Activated T-cell treated with anti-CD3 and anti-CD28 coated beads, Interleukin-2, amount 50 U/mL, for 72 hours (primary cell): ENCODE measurements at places on chromosomes 5 and 9. TPM values are rescaled to one million over a fixed set of nuclear protein-coding genes. Genes with fewer than 3 reads are reported as not detected.

INSYN2B gene
- not detected for total RNA-seq

- no peak for DNase-seq
Observed at GRCh38 chr5:116296335-116297072, 211.7 kb downstream of the COMMD10 start.

RFK gene
- 9.6 TPM for total RNA-seq

- DNase-seq, result no peak
Observed at GRCh38 chr9:130186839-130187522, 14.8 kb downstream of the NCS1 start.

ZBTB6 gene
- total RNA-seq, result 10.0 TPM

GRCh38 chr9:92232190-92232589 is 61.3 kb downstream of the IARS1 start:
- DNase-seq, result no peak

- DNase-seq, result no peak
Observed at GRCh38 chr5:156556666-156557406, 229.9 kb downstream of the SGCD start.

CCNO gene
- 0.19 TPM for total RNA-seq

GRCh38 chr5:59704936-59705335 is 188.6 kb downstream of the PDE4D start:
- no peak for DNase-seq

SLC25A2 gene
- total RNA-seq, result 0.63 TPM

DNA sequence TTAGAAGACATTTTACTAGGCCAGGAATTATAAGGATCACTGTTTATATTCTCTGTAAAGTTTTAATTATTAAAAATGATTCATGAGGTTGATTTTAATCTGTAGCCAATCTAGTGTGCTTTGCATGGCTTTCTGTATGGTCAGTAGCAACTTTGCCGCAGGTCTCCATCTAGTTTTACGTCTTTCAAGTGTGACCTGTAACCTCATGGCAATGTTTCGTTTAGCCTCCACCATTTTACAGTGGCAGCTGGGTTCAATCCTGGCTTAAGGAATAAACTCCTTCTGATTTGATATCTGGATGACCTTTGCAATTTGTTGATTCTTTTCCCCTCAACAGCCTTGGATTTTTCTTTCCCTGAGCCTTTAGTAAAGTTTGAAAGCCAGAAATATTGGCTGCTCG is 434.5 kb upstream of the CDH9 start:
- no peak for DNase-seq

DNA sequence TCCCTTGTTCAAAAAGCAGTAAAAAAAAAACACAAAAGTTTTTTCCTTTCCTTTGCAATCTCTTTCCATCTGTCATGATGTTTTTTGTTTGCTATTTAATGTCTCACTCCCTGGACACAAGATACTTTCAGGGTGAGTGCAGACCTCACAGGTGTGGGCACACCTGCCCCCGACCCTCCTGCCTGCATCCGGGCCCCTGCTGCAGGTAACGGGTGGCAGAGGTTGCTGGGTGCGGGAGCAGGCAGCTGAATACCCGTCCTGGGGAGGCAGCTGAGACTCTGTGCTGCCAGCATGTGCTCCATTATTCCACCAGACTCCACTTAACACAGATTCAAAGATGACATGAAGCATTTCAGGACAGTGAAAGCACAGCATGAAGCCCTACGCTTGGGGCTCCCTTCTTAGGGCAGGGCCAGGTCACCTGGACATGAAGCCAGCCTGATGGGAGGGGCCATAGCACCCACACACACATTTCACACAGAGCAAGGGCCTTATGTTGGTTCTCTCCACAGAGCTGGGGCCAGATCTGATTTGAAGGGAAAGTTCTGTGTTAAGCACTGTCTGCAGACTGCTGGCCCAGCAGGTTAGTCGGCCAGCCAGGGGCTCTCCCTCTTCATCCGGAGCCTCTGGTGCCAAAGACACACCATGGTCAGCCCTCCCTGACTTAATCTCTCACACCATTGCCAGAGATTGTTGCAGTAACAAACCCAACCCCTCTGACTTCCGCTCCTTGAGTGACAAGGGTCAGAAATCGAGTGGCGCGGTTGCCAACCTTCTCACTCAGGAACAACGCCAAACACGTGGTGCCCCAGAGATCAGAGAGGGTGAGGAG is 13.0 kb downstream of the NEK6 start:
- no peak for DNase-seq

- no peak for DNase-seq
Observed at GRCh38 chr9:101995231-101995630, 256.8 kb upstream of the GRIN3A start.

DNA sequence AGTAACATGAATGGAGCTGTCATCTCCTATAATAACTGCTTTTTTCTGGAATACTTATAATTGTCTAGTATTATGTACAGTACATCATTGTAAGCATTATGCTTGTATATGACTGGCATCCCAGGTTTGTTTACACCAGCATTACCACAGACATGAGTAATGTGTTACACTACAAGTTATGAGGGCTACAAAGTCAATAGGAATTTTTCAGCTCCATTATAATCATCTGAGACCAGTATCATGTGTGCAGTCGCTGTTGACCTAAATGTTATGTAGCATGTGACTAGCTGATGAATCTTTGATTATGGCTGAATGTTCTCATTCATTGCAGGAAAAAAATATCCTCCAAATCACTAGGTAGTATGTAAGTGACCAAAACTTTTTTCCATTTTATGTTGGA is 2.2 kb downstream of the ZCCHC9 start:
- no peak for DNase-seq

PIGO gene
- 25.6 TPM for total RNA-seq

CTXN3 gene
- not detected for total RNA-seq

DNA sequence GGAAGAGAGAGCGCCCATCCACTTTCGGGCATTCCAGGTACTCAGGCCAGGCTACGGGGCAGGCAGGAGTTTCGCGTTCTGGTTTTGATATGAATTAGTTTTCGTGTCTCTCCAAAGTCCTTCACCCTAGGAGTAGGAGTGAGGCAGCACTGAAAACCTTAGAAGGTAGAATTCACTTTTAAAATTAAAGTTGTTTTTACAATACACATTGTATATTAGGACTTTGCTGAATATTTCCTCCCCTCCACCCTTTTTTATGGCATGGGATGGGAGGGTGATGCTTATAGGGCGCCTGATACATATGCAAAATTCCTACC is 747 bp downstream of the ITGA1 start:
- DNase-seq, result no peak

DNA sequence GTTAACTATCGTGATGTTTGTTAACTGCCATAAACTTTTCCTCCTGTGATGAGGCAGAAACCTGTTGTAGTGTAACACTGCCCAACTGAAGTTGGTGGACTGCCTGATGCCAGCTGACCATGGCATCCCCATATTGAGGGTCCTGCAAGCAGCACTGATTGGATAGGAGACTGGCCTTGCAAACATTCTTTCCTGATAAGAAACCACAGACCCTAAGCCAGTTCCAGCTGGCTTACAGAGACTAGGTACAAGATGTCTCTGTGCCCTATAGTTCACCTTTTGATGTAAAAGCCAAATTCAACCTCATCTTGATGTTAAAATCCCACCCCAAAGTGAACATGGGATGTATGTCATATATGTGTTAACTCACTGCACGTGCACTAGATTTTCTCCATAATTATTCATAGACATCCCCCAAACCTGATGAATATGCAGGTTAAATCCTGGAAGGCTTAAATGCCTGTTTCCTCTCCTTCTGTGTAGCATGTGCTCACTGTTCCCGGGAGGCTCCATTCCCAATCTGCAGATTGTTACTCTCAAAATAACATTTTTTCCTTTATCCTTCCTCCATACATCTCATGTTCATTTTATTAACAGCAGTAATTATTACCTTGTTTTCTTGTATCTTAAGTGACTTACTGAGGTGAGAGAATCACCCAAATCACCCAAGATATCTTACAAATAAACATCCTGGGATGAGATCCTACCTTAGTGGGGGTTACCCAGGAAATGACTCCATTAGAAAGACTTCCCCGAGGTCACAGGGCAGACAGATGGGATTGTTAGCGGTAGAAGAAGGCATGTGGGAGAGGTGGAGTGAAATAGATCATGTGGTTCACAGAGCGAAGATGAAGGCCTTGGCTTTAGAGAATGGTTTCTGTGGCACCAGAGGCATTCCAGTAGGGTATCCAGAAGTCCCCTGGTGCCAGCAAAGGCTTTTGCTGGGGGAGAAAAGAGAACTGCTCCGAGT is 566.7 kb downstream of the CCDC171 start:
- no peak for DNase-seq

DNA sequence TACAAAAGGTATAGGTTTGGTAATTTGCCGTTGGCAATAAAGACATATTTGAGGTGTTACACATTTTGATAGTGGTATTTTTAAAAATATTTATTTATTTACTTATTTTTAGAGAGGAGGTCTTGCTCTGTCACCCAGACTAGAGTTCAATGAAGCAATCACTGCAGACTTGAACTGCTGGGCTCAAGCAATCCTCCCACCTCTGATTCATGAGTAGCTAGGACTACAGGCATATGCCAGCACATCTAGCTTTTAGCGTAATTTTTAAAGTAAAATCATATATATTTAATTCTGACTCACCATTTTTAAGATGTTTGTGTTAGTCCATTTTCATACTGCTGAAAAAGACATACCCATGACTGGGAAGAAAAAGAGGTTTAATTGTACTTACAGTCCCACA is 1974.3 kb downstream of the EFNA5 start:
- DNase-seq, result no peak

- peak; percentile 93 for DNase-seq
Observed at GRCh38 chr9:33167084-33167971, at the start of gene B4GALT1. B4GALT1 (minus strand) TSS chr9:33167336; CDS start chr9:33167169, 167 bp downstream.

DNA sequence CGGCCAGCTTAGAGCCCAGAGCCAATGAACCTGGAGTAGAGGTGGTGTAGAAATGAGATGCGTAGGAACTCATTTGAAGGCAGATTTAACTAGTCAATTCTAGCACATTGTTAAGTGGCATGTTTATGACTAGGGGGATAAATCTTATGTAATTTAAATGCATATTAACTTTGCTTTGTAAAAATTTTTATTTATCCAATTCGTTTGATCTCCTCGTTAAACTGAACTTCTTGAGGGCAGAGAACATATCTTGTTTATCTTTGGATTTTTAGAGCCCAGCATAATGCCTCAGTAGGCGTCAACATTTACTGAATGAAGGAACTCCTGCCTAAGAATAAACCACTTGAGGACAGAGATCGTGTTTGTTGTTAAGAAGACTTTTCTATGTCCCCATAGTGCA is 41.1 kb upstream of the ACOT12 start:
- no peak for DNase-seq

TTC39B gene
- 46.7 TPM for total RNA-seq

IFNA13 gene
- not detected for total RNA-seq
